Sigmoid colon (tissue), 7 donors: ENCODE measurements at places on chromosomes 11 and 22.
A peak's percentile ranks its signal among the peaks of the same experiment; 100 is the strongest.

DNA sequence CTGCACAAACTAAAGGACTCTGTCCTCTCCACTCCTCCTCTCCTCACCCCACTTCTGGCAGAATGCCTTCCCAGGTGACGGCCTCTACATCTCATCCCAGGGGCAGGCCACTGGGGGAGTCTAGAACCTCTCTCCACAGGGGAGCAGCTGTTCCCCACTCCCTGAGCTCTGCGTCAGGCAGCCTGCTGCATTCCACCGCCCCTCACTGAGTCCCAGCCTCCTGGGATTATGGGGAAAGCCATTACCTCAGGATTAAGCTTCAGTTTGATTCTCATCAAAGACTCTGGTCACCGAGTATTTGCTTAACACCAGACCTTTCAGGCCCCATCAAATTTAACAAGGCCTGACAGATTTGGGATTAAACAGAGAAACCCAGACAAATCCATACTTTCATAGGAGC is 405.9 kb downstream of the NXPE2 start:
- DNase-seq = no peak
- H3K36me3 ChIP-seq = no peaks in the 10 kb centered on the region
- no peak overlapping the region for H3K27ac ChIP-seq
- no peaks in the 10 kb centered on the region for H3K4me1 ChIP-seq
- no peaks in the 10 kb centered on the region for H3K27me3 ChIP-seq

DNA sequence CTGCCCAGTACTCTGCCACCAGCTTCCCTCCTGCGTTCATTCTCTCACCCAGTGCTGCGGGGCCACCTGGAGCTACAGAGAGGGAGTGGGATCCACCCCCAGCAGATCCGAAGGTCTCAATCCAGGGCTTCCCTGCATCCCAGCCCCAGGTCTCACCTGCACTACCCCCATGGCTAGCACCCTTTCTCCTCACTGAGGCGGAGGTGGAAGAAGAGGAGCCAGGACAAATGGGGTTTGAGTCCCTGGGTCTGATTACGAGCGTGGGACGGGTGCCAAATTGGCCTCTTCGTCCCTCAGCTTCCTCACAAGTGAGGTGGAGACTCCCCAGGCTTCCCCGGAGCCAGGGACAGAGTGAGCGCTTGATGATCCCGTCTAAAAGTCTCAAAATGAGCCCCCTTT is 64.2 kb downstream of the NFAM1 start:
- peak overlapping the region; percentile 54 for H3K4me3 ChIP-seq
- H3K36me3 ChIP-seq = no peaks in the 10 kb centered on the region
- H3K27me3 ChIP-seq = no peaks in the 10 kb centered on the region
- DNase-seq = peak; percentile 81
- peaks cover 56% of the 10 kb centered on the region for H3K4me1 ChIP-seq
- H3K27ac ChIP-seq = peak overlapping the region; percentile 82

- no peaks in the 10 kb centered on the region for H3K36me3 ChIP-seq
- H3K4me1 ChIP-seq = no peaks in the 10 kb centered on the region
- H3K27ac ChIP-seq = no peak overlapping the region
Observed at GRCh38 chr11:71329165-71329510, 76.8 kb upstream of the SHANK2 start.

DNA sequence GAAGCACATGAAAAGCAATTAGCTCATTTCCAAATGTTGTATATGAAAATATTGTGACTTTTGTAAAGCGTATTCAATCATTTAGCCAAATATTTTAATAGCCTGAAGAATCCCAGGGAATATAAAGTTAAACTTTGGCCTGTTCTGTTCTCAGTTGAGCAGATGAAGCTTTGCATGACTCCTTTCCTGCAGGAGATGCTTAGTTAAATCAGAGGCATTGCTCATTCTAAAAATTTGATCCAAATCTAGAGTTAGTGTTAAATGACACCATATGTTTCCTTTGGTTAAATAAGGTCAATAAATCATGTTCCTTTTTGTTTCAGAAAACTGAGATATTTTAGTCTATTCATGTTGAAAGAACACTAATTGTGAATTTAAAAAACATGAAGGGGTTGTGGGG is 51.2 kb upstream of the BIRC3 start:
- no peak for DNase-seq
- no peaks in the 10 kb centered on the region for H3K36me3 ChIP-seq
